Uterus (tissue), 4 donors: ENCODE measurements at places on chromosomes 1 and 21. TPM values are rescaled to one million over a fixed set of nuclear protein-coding genes. Genes with fewer than 3 reads are reported as not detected.

GRCh38 chr1:232873931-232874330 lies 68.7 kb downstream of the MAP10 start:
- no peaks in the 10 kb centered on the region for H3K36me3 ChIP-seq
- H3K27ac ChIP-seq = no peak overlapping the region
- no peak overlapping the region for H3K4me3 ChIP-seq
- no peaks in the 10 kb centered on the region for H3K4me1 ChIP-seq
- DNase-seq = no peak
- no peaks in the 10 kb centered on the region for H3K27me3 ChIP-seq

DNAJC6 gene
- total RNA-seq = 5.0 TPM

PLA2G2C gene
- total RNA-seq = not detected

HSD11B1 gene
- total RNA-seq = 12.8 TPM

- no peaks in the 10 kb centered on the region for H3K4me1 ChIP-seq
- no peak for DNase-seq
- no peaks in the 10 kb centered on the region for H3K36me3 ChIP-seq
- no peak overlapping the region for H3K4me3 ChIP-seq
Measured at GRCh38 chr1:55420026-55420425, 204.9 kb upstream of the USP24 start.
